Stimulated activated CD8-positive, alpha-beta memory T cell treated with anti-CD3 and anti-CD28 coated beads, Interleukin-4, amount 100 ng/mL, for 4 hours (primary cell): ENCODE measurements at places on chromosomes 2 and 18.

GRCh38 chr2:222358876-222359275, 60.1 kb upstream of the PAX3 start:
- no peak for DNase-seq

- no peak for DNase-seq
These were observed 39.5 kb downstream of the SFT2D3 start for GRCh38 chr2:127740665-127741288.

DNA sequence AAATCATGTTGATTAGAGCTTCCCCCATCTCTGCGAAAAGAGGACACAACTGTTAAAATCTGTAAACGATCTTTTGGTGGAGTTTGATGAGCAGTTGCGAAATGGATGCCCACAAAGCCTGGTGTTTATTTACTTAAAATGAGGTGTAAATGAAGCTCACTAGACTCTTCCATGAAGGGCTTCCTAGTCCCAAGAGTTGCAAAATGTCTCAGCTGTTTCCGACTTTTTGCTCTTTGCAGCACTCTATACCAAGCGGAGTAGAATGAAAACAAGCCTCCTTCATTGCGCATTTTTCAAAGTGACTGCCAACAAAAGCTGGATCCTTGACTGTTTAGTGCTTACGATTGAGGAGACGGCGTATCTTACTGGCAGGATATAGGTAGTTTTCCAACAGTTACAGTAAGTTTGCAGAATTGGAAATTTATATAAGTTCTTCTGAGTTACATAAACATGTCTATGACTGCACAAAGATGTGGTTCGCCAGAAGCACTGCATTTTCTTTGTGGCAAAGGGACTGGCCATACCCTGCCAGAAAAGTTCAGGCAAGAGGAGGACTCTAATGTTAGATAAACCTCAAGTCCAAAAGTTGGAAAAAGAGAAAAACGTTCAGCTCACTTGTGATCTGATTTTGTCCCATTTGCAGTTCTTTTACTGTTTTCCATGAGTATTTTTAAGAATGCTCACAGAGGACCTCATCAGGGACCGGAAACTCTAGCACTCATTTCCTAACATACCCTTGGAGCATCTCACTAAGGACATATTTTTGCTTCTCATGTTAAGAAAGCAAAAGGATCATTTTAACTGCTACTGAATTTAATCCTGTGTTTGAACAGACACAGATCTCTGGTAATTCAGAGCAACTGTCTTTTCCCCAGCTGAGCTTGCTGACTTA, 42.7 kb downstream of the COLEC12 start:
- no peak for DNase-seq

- DNase-seq, result no peak
These were observed 5.7 kb upstream of the CELF4 start for GRCh38 chr18:37571266-37571665.

- DNase-seq, result no peak
These were observed 69.2 kb downstream of the RFTN2 start for GRCh38 chr2:197606180-197606579.

DNA sequence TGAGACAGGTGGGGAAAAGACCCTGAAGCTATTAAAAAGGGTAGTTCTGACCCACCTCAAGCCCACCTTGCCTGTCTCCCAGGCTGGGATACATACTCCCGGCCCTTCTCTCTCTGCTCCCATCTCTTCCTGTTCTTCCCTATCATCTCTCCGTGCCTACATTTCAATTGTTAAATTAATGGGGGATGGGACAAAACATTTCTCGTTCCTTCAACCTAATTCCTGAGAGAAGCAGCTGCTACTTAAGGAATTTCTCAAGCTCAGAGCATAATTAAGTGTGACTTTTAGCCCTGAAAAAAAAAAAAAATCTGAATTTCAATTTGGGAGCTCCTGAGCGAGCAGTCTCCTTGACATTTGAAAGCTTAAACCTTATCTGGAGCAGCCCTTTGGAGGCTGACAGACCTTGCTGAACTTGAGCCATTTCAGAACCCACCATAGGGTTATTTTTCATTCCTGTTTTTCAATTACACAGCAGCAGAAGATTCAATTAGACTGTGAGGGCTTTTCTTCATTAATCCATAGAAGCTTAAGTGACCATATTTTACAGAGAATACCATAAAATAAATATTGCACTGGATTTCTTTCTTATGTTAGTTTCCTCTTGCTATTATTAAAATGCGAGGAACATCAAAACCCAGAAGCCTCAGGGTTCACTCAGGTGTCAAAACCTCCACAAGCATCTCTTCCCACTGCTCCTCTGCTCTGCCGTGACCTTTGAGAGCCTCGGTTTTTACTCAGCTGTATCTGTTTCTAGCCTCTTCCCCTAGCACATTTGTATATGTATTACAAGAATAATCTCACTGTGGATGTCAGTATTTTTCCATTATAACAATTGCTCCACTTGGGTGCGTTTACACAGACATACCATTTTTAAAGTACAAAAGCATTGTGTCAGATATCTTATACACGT, 125.7 kb downstream of the B3GNT2 start:
- DNase-seq, result no peak
